ENCODE measurements at places on chromosomes 1 and 21.

DNA sequence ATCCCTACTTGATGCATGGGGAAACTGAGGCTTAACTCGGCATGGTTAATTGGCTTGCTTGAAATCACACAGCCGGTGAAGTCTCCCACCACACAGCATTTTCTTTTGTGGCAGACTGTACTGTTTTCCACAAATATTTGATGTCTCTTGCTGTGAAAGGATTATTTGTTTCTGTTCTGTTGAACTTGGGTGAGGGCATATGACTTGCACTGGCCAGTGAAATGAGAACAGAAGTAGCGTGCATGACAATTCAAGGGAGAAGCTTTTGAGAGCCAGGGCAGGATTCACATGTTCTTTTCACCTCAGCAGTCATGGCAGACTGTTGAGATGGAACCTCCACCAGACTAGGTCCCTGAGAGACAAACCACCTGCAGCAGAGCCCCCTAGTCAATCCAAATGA lies 11.7 kb upstream of the AK2 start:
- no peak for DNase-seq

- no peak for DNase-seq
These were observed 99.0 kb upstream of the RAB4A start for GRCh38 chr1:229171934-229172333.

GRCh38 chr1:215792446-215792845 lies 225.3 kb downstream of the KCTD3 start:
- DNase-seq: no peak

GRCh38 chr1:54528613-54529012 lies 19.4 kb upstream of the ACOT11 start:
- no peak for DNase-seq

DNA sequence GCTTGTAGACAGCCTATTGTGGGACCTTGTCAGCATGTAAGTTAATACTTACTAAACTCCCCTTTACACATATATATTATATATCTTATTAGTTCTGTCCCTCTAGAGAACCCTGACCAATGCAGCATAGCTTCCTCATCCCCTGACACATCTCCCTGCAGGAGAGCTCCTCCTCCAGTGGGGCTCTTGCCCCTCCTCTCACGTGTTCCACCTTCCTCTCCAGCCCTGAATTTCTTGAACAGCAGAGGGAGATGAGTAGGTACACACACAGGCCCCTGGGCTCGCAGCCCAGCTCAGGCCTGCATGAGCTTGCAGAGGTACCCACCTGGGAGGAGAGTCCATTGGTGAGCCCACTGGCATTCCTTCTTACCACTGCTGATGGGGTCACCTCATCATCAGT lies 27.3 kb upstream of the GOLT1A start:
- DNase-seq: no peak

DNA sequence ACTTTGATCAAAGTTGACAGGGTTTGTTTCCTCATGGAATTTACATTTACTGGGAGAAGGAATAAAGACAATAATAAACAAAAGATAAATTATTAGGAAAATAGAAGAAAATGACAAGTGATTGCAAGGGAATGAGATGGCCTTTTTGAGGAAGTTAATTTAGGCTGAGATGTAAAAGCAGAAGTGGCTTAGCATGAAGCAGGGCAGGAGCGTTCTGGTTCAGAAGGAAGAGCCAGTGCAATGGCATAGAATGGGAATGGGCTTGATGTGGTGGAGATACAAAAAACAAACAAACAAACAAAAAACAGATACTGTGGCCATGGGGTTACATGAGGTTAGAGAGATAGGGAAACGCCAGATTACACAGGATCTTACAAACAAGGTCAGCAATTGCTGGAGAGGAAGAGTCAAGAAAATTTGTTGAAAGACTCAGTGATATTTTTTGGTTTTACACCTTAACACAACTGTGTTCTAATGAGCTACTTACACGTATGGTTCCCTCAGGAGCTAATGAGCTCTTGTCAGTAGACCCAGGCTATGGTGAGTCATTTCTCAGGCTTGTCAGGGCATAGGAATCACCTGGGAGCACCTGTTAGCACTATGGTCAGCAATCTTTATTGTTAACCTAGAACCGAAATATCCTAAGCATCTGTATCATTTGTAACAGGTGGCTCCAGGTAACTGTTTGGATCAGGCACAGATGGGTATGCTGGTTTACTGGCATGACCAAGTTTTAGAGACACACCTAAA lies 8.7 kb upstream of the CADM3 start:
- no peak for DNase-seq

GRCh38 chr1:50308878-50309277 lies 114.4 kb downstream of the DMRTA2 start:
- DNase-seq: no peak

- no peak for DNase-seq
These were observed 1.4 kb downstream of the SLC22A15 start for GRCh38 chr1:115977499-115978258.

GRCh38 chr1:115877511-115877910 lies 36.6 kb upstream of the NHLH2 start:
- no peak for DNase-seq
